ENCODE measurements at places on chromosomes 6 and 20.

DNA sequence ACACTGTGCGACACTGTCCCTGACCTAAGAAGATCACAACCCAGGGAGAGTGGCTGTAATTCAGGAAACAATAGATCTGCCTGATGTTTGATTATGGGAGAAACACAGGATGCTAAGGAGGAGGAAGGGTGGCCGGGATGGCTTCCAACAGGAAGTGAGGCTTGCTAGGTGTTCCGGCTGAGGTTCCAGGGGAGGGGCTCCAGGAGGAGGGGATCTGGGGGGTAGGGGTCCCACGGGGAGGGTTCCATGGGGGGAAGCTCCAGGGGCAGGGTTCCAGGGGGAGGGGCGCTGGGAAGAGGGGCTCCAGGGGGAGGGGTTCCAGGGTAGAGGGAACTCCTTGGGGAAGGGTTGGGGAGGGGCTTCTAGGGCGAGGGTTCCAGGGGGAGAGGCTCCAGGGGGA lies 48.6 kb downstream of the DAAM2 start:
- DNase-seq = no peak

GRCh38 chr6:165662749-165663376 lies at the start of gene PDE10A:
PDE10A (minus strand) TSS chr6:165663241; CDS start chr6:165662811, 430 bp downstream.
- no peak for DNase-seq

GRCh38 chr20:49345524-49345923 lies 67.7 kb upstream of the ZNFX1 start:
- no peak for DNase-seq

DNA sequence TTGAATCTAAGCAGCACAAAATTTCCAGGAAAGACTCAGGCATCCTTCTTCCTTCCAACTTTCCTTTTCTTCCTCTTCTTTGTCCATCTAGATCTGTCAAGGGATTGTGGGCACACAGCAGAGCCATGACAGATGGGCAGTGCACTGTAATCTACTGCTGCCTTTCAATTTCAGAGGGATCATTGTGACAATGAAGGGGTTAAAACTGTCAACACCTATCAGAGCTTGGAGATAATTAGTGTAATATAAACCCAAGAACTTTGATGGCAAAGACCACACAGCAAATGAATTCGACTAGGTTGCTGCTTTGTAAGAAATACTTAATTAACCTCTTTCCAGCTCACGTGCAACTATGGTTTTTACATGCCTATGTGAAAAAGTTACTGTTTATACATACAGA lies 55.0 kb downstream of the SAMD5 start:
- no peak for DNase-seq
